Right atrium auricular region (tissue), 2 donors: ENCODE measurements at places on chromosomes 11 and 22. TPM values are rescaled to one million over a fixed set of nuclear protein-coding genes. Genes with fewer than 3 reads are reported as not detected.

DNA sequence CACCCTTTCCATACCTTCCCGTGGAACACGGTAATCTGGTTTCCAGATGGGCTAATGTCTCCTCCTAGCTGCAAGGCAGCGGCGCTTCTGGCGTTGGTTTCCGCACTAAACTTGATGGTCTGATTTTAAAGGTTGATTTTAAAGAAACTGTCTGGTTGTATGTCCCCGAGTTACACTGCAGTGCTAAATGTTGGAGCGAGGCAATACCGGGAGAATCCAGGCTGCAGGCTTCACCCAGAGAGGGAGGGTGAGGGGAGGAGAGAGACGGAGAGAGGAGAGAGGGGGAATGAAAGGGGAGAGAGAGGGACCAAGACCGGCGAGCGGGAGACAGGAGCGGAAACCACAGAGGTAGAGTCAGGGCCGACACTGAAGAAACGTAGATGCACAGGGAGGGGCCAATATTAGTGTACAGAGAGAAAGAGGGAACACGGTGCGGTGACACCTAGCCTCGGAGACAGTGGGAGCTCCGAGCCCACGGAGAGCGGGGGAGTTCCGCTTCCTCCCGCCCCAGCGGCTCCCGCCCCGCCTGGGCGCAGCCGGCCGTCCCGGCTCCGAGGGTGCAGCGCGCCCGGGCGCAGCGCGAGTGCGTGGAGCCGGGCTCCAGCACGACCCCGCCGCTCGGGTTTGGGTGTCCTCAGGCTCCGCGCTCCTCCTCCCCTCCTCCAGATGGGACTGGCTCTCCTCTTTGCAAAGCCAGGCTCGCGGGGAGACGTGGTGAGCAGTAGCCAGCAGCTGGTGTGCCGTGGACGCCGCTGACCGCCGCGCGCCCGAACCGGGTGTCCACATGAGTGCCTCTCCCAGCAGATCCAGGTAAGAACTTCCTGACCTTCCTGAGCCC lies 71.9 kb upstream of the GRAMD1B start:
- no peaks in the 10 kb centered on the region for H3K27me3 ChIP-seq
- H3K27ac ChIP-seq, result no peak overlapping the region
- peaks cover 19% of the 10 kb centered on the region for H3K4me1 ChIP-seq
- peak overlapping the region; percentile 42 for H3K4me3 ChIP-seq

The MMP27 gene
- total RNA-seq, result not detected

DNA sequence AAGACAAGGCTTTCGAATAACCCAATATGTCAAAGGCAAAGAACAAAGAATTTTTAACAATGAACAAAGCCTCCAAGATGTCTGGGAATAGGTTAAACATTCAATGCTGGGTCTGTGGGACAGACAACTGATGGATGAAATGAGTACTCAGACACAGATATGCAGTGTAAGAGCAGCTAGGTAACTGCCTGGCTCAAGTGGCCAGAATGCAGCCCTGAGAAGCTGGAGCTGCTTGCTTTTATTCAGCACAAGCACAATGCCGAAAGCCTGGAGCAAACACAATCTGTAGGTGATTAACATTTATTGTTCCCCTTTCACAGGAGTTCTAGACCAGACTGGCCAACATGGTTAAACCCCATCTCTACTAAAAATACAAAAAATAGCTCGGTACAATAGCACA lies 24.0 kb downstream of the GLYAT start:
- H3K36me3 ChIP-seq, result no peaks in the 10 kb centered on the region
- no peak overlapping the region for H3K27ac ChIP-seq
- DNase-seq, result no peak
- no peak overlapping the region for H3K4me3 ChIP-seq
- no peaks in the 10 kb centered on the region for H3K4me1 ChIP-seq

GRCh38 chr11:114183044-114183511 lies 113.1 kb upstream of the NNMT start:
- H3K4me1 ChIP-seq, result no peaks in the 10 kb centered on the region
- peak overlapping the region; percentile 99 for H3K27ac ChIP-seq
- H3K27me3 ChIP-seq, result no peaks in the 10 kb centered on the region

GRCh38 chr11:112316971-112317370 lies 56.3 kb upstream of the PLET1 start:
- no peaks in the 10 kb centered on the region for H3K27me3 ChIP-seq
- peaks cover 33% of the 10 kb centered on the region for H3K4me1 ChIP-seq
- H3K4me3 ChIP-seq, result no peak overlapping the region
- H3K36me3 ChIP-seq, result no peaks in the 10 kb centered on the region
- H3K27ac ChIP-seq, result no peak overlapping the region

GRCh38 chr22:50016988-50017700 lies 4.6 kb upstream of the IL17REL start:
- H3K36me3 ChIP-seq, result no peaks in the 10 kb centered on the region
- H3K4me1 ChIP-seq, result peaks cover 8% of the 10 kb centered on the region
- peaks cover 18% of the 10 kb centered on the region for H3K27me3 ChIP-seq
- no peak overlapping the region for H3K4me3 ChIP-seq
- no peak for DNase-seq

GRCh38 chr11:70326365-70326811 lies 55.9 kb downstream of the PPFIA1 start:
- H3K4me3 ChIP-seq, result no peak overlapping the region
- DNase-seq, result no peak
- H3K27ac ChIP-seq, result peak overlapping the region; percentile 61
- H3K36me3 ChIP-seq, result peaks cover 40% of the 10 kb centered on the region

The GRK3 gene
- 9.1 TPM for total RNA-seq

DNA sequence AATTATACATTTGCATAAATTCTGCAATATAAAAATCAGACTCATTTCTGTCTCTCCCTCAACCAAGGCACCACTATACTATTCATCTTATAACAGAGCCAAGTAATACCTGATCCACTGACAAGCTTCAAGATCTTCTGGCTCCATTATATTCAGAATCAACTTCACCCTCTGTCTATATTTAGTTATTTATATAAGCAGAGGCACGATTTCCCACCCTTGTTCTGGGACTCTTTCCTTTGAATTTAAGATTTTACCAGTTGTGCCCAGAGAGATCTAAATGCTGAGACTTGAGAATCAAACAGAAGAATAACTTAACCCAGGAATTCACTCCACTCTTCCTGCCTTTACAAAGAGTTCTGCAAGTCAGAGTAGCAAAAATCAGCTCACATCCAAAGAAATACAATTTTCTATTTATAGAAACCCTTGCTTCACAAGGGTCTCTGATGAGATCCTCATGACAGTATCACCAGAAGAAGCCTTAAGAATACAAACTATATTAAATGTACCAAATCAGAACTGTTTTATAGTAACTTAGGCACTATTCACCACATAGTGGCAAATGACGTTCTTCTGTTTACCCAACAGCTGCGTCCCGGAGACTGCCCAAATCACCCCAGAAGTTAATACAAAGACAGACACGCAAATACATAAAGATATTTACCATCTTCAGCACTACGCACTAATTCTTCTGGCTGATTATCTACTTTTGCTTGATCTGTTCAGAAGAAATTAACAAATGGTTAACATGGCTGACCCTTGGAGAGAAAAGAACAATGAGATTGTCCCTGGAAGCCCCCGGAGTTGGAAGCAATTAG lies 32.3 kb upstream of the CCDC89 start:
- no peak overlapping the region for H3K4me3 ChIP-seq
- H3K27ac ChIP-seq, result peak overlapping the region; percentile 49
- H3K36me3 ChIP-seq, result no peaks in the 10 kb centered on the region
- no peak for DNase-seq
- peaks cover 12% of the 10 kb centered on the region for H3K4me1 ChIP-seq

The TRIM29 gene
- total RNA-seq, result 2.7 TPM

The GLYATL1B gene
- total RNA-seq, result not detected

DNA sequence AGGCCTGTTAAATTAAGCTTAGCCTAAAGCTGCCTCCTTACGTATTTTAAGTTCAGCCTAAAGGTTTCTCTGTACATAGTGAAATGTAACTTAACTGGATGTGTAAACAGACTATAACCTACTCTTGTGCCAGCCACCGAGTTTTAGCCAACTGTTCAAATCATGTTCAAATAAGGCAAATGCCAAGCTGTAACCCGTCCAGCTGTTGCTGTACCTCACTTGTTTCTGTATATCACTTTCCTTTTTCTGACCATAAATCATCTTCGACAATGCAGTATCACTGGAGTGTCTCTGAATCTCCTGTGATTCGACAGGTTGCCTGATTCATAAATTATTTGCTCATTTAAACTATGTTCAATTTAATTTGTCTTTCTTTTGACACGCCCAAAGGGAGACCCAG lies 4.0 kb upstream of the PLAAT5 start:
- no peak overlapping the region for H3K4me3 ChIP-seq
- peaks cover 19% of the 10 kb centered on the region for H3K4me1 ChIP-seq
- H3K36me3 ChIP-seq, result no peaks in the 10 kb centered on the region
- DNase-seq, result no peak
- no peak overlapping the region for H3K27ac ChIP-seq
- no peaks in the 10 kb centered on the region for H3K27me3 ChIP-seq

The DEUP1 gene
- not detected for total RNA-seq

GRCh38 chr11:103648670-103649400 lies 387.6 kb upstream of the DDI1 start:
- no peak for DNase-seq
- no peaks in the 10 kb centered on the region for H3K36me3 ChIP-seq
- no peak overlapping the region for H3K4me3 ChIP-seq
- no peak overlapping the region for H3K27ac ChIP-seq
- no peaks in the 10 kb centered on the region for H3K27me3 ChIP-seq

The SMIM35 gene
- total RNA-seq, result not detected

DNA sequence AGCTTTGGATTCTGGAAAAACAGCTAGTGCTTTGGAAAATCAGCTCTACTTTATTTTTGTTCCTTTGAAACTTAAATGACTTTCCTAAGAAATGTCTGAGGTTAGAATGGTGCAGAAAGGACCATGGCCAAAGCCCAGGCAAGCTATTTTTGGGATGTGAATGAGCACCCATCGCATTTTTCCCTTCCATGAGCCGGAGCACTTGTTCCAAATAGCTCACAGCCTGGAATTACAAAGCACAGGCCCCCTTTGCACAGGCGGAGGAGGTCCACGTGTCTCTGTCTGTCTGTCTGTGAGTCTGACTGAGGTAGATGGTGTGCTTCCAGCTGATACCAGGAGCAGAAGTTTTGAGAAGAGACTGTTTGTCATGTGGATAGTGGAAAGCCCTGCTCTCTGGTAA lies 50.7 kb downstream of the MICAL2 start:
- H3K27me3 ChIP-seq, result no peaks in the 10 kb centered on the region
- no peak for DNase-seq
- H3K27ac ChIP-seq, result peak overlapping the region; percentile 96
- H3K36me3 ChIP-seq, result peaks cover 9% of the 10 kb centered on the region
- peaks cover 98% of the 10 kb centered on the region for H3K4me1 ChIP-seq

The MTA2 gene
- 40.5 TPM for total RNA-seq

The CARD18 gene
- total RNA-seq, result not detected

- H3K27ac ChIP-seq, result peak overlapping the region; percentile 82
- no peak for DNase-seq
- H3K36me3 ChIP-seq, result no peaks in the 10 kb centered on the region
- H3K4me3 ChIP-seq, result peak overlapping the region; percentile 34
- no peaks in the 10 kb centered on the region for H3K27me3 ChIP-seq
Measured at GRCh38 chr22:36253523-36254490, 874 bp downstream of the APOL1 start.

The SCUBE2 gene
- 1.6 TPM for total RNA-seq

The AMPD3 gene
- total RNA-seq, result 5.3 TPM

DNA sequence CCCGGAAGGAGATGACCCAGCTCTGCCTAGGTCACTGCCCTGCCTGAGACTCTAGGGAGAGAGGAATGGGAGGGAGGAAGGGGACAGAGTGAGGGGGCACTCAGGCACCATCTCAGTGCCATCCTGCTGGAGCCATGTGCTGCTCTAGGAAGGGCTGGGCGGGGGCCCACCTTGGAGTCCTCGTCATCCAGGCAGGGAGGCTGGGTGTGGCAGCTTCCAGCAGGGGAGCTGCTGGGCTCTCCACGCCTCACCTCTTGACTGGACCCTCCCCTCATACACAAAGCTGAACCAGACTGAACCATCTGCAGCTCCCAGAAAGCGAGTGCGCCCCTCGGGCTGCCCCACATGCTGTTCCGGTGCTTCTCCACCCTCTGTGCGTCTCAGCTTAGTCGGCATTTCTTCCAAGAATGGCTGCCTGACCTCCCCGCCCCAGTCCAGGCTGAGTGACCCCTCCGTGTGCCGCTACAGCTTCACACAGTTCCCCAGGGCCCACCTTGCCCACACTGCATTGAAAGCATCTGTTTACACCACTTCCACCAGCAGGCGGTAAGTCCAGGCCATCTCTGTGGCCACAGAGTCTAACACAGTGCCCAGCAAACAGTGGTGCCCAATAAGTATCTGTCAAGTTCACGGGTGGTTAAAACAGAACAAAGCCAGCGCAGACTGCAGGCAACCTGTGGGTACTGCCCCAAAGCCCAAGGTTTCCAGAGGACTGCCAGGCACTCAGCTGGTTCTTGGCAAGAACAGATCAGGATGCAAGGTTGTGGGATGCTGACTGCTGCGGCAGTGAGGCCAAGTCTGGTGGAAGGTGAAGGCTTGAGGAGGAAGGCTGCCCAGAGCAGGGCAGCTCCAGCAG lies 9.4 kb upstream of the TRIM29 start:
- H3K36me3 ChIP-seq, result no peaks in the 10 kb centered on the region
- no peak overlapping the region for H3K27ac ChIP-seq
- peak; percentile 53 for DNase-seq
- H3K4me3 ChIP-seq, result no peak overlapping the region
- no peaks in the 10 kb centered on the region for H3K27me3 ChIP-seq

The SLC25A1 gene
- 27.6 TPM for total RNA-seq

The JHY gene
- 3.5 TPM for total RNA-seq

DNA sequence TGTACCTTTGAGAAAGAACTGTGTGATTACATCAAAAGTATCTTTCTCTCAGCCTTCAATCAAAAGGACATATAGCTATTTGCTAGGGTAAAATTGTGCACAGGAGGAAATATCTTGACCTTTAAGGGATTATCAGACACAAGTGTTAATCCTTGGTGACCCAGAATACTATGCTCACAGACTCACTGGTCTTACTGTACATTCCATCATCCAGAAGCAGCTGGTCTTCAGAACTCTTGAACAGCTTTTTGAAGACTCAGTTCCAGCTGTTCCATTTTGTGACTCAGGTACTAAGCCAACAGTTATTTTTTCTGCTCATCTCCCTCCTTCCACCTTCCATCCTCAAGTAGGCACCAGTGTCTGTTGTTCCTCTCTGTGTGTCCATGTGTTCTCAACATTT lies 19.8 kb downstream of the ZBED5 start:
- H3K4me3 ChIP-seq, result no peak overlapping the region
- no peaks in the 10 kb centered on the region for H3K4me1 ChIP-seq

DNA sequence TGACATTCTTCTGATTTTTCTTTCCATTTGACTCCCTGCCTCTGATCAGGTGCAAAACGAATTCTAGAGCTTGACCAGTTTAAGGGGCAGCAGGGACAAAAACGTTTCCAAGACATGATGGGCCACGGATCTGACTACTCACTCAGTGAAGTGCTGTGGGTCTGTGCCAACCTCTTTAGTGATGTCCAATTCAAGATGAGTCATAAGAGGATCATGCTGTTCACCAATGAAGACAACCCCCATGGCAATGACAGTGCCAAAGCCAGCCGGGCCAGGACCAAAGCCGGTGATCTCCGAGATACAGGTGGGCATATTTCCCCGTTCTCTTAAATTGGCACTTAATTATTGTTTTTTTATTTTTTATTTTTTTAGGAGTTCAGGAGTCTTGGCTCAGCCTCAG lies 15.4 kb downstream of the XRCC6 start:
- no peaks in the 10 kb centered on the region for H3K27me3 ChIP-seq
- peak overlapping the region; percentile 73 for H3K27ac ChIP-seq
- DNase-seq, result peak; percentile 62
- H3K4me1 ChIP-seq, result peaks cover 12% of the 10 kb centered on the region
- H3K4me3 ChIP-seq, result no peak overlapping the region
- H3K36me3 ChIP-seq, result peaks cover 88% of the 10 kb centered on the region

The LINC01488 gene
- total RNA-seq, result not detected
